ENCODE measurements at places on chromosomes 4 and X.

DNA sequence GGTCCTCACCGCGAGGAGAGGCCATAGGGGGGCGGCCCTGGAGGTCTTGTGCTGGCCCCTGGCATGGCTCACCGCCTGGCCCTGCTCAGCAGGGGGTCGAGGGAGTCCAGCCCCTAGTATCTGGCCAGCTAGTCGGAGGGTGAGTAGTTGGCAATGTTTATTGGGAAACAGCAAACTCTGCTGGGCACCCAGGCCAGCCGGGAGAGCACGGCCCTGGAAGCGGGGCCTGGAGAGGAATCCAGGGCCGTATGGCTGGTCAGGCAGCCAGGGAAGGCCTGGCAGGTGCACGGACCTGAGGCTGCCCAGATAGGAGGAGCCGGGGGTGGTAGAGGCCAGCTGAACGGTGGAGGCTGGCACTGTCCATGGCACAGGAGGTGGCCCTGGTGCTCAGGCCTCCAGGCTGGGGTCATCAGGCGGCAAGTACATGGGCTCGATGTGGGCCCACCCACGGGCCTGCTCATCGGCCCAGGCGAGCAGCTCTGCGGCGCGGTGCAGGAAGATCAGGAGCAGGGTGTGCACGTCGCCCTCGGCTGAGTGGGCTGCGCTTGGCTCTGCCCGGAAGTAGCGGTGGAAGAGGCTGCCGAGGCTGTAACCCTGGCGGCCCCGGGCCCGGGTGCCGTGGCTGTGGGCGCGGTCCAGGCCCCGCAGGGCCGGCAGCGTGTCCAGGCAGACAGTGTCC is 1.4 kb downstream of the TREX2 start:
- no peak for DNase-seq

DNA sequence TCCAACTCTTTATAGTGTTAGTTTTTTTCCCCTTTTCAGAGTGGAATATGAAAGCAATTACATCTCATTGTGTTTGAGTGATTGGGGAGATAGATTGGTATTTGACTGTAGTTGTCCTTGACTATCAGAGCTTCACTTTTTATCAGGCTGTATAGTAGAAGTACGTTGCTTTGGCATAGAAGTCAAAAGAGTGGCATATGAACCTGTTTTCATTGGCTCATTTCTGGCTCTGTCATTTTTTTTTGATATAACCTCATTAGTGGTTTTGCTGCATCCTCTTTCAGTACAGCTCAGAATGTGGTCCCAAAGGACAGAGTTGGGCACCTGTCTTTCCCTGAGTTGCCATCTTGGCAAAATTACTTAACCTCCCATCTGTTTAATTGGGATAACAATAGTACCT is 1.4 kb downstream of the TMA16 start:
- DNase-seq: no peak

GRCh38 chr4:74522251-74522991 is 77.5 kb downstream of the AREG start:
- DNase-seq: no peak

DNA sequence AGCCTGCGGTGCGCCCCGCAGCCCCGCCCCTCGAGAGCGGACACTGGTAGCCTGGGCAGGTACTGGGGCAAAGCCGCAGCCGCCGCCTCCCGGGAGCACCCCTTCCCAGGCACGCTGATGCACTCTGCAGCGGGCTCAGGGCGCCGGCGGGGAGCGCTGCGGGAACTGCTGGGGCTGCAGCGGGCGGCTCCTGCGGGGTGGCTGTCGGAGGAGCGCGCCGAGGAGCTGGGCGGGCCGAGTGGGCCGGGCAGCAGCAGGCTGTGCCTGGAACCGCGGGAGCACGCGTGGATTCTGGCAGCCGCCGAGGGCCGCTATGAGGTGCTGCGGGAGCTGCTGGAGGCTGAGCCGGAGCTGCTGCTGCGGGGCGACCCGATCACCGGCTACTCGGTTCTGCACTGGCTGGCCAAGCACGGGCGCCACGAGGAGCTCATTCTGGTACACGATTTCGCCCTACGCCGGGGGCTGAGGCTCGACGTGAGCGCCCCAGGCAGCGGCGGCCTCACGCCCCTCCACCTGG is 401 bp downstream of the SOWAHD start:
- no peak for DNase-seq

DNA sequence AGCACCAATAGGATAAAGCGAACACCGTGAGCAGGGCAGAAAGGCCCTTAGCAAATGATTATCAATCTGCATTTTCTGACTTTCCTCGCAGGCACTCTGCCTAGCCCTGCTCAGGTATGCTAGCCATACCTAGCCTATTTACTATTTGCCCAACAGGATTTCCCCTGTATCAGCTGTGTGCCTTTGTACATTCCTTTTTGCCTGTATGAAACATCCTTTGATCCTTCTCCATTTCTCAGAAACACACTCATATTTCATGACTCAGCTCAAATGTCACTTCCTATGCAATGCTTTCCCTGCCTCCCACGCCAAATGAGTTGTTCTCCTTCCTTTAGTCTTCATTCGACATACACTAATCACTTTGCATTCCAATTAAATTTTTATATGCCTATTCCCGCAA is 37.2 kb downstream of the PCDH7 start:
- no peak for DNase-seq

DNA sequence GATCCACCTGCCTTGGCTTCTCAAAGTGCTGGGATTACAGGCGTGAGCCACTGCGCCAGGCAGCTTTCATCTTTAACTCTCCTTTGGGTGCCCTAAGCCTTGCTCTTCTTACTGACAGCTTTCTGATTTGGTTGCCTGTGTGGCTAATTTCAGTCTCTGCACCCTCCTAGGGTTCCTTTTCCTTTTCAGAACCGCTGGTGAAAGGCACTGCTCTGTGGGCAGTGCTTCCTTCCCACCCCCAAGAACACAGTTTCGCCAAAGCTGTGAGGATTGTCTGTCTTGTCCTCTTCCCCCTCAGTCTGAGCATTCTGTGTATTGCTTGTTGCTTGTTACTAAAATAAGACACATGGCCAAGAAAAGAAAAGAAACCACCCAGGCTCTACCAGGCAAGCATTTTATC is 101.4 kb upstream of the FRMPD3 start:
- DNase-seq: no peak

GRCh38 chr4:3489451-3489962 is 26.4 kb downstream of the DOK7 start:
- DNase-seq: no peak

DNA sequence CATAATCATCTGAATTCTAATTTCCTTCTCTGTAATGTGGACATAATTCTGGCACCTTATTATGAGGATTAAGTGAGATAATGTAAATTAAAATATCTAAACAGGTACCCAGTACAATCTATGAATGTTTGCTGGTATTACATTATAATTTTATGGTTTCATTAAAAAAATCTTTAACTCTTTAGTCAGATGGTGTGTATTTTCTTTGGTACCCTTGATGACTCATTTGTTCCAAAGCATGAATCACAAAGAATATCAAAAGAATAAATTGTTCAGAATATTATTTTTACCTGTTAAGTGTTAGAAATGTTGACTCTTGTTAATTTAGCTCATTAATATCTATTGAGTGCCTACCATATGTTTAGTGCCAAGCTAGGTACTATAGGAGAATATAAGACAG is 74.3 kb downstream of the SNX25 start:
- DNase-seq: no peak

- no peak for DNase-seq
Observed at GRCh38 chrX:123720486-123720885, 12.4 kb downstream of the THOC2 start.

- no peak for DNase-seq
Observed at GRCh38 chr4:78024085-78024484, 33.0 kb upstream of the FRAS1 start.

DNA sequence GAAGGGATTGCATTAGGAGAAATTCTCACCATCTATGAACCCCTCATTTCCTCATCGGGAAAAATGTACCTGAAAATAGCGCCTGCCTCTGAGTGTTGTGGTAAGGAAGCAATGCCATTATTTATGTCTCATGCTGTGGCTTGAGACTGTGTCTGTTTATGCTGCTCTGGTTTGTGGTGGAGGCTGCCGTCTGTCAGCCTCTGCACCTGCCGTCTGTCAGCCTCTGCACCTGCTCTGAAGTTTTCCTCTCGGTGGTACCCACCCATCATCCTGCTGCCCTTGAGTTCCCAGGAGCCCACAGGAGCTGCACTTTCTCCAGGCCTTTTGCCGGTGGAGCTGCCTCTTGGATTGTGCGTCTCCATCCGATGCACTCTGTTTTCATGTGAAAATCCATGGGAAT is 68.5 kb upstream of the PPP2R3B start:
- no peak for DNase-seq

DNA sequence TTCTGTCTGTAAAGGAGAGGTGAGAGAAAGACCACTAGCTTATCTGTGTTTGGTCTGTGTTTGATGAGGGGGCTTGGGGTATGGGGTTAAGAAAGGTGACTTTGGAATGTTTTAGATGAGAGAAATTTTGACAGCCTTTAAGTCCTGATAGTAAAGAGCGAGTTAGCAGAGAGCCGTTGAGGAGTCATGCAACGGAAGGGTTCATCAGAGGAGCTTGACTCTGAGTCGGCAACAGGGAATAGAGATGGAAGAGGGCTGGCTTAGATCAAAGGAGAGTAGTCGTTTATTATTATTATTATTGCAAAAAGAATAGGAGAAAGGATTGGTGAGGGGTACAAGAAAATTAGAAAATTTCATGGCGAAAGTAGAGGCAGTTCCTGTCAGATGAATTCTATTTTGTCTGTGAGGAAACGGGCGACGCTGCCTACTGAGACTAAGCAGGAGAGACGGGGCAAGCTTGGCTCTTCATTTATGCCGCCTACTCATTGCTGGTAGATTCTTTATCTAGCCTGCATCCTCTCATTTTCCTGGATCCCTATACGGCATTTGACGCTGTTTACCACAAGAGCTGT is 473 bp upstream of the VAMP7 start:
- no peak for DNase-seq

- DNase-seq: peak; percentile 47
Observed at GRCh38 chrX:154378059-154378798, 866 bp upstream of the EMD start.

- DNase-seq: no peak
Observed at GRCh38 chr4:122700178-122700725, 32.3 kb upstream of the BBS12 start.

DNA sequence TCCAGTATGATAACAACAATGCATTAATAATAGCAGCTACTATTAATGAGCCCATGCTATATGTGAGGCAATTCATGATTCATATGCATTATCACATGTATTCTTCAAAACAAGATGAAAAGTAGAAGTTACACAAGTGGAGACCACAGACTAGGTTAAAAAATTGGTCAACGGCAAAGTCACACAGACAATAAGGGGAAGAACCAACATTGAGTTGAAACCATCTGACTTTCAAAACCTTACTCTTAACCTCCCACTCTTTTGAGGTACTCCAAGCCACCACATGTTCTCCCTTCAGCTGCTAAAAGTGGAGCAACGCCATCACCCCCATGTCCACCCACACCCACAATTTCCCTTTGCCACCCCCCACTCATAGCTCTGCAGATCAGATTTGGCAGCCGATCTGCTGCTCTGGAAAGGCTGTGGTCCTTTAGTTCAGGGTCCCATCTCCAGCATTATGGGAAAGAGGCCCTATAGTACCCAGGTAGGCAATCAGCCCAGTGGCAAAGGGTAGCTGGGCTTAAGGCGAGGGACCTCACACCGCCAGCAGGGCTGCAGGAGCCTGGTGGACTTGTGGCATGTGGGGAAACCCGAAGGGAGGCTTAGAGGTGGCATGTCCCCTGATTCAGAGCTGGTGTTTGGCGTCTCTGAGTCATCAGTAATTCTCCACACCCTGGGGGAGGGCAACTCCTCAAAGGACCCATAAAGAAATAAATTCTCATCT is 33.5 kb upstream of the CYBB start:
- no peak for DNase-seq

- no peak for DNase-seq
Observed at GRCh38 chrX:135327299-135327698, 18.0 kb downstream of the ETDC start.

DNA sequence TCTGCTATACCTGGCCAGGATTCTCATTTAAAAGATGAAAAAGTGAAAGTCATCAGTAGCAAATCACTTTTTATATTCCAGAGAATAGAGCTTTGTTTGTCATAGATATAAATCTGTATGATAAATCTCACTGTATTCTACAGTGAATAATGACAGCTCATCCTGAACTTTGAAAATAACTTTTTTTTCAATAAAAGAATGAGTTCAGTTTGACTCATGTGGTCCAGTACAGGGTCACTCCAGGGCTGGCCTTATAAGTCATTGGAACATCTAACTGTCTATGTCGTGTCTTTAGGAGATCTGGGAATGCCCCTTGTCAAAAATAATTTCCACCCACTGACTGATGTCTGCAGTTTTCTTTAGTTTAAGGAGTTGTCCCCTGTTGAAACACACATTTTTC is 18.5 kb upstream of the CXCL8 start:
- DNase-seq: no peak

DNA sequence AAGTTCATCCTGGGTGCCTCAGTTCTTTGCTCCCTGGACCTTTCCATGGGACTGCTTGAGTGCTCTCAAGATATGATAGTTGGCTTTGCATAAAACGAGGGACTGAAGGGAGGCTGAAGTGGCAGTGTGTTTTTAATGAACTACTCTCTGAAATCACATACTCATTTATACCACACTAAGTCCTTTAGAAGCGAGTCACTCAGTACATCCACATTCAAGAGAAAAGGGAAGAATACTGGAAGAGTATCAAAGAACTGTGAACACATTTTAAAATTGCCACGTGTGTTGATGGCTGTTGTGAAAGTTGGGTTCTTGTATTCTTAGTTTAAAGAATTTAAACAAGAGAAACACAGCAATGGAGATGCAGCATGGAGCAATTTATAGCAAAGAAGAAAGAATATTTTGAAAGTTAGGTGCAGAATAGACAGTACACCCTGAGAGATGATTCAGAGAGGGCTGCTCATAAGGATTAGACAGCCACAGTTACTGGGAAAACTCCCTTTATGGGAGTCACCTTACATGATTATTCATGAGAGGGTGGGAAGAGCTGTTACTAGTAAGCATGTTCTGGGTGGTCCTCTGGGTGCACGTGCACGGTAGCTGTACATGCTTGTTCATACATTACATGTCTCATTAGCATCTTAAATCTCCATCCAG is 380.7 kb downstream of the ADGRL3 start:
- no peak for DNase-seq

DNA sequence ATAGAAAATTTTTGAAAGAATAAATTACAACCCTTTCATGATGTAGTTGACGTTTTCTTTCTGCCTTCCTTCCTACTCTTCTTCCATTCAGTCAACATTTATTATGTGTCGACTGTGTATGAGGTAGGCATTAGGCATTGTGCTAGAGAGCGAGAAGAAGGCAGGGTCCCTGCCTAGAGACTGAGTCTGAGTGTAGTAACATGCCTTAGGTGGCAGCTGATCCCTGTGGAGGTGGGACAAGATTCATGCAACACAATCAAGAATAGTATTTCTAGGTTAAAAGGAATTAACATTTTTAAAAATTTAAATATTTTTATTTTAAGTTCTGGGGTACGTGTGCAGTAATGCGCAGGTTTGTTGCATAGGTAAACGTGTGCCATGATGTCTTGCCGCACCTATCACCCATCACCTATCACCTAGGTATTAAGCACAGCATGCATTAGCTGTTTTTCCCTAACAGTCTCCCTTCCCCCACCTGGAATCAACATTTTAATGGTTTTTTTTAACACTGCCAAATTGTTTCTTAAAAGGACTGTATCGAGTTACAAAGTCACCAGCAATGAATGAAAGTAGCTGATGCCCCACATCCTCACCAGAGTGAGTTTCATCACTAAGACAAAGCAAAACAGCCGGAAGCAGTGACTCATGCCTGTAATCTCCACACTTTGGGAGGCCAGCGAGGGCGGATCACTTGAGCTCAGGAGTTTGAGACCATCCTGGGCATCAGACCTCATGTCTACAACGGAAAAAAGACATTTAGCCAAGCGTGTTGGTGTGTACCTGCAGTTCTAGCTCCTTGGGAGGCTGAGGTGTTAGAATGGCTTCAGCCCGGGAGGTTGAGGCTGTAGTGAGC is 84.0 kb downstream of the WWC2 start:
- DNase-seq: no peak
